ENCODE measurements at places on chromosomes 7 and 10.

- no peak for DNase-seq
Measured at GRCh38 chr7:31549611-31550010, 35.7 kb downstream of the ITPRID1 start.

DNA sequence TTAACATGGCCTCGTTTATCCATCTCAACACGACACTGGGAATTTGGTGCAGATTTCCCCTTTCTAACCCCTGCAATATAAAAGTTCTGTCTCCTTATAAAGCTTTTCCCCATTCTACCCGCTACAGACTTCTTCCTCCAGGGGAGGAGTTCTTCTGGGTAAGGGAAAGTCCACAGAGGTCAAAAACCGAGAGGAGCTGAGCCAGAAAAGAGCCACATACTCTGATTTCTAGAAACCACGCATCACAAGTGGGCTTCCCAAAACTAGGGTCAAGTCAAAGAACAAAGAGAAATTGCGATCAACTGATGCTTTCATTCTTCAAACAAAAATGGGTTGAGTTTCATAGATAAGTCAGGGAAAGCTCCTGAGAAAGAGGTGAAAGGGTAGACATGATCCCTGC lies 6.8 kb downstream of the IL6 start:
- DNase-seq = no peak

DNA sequence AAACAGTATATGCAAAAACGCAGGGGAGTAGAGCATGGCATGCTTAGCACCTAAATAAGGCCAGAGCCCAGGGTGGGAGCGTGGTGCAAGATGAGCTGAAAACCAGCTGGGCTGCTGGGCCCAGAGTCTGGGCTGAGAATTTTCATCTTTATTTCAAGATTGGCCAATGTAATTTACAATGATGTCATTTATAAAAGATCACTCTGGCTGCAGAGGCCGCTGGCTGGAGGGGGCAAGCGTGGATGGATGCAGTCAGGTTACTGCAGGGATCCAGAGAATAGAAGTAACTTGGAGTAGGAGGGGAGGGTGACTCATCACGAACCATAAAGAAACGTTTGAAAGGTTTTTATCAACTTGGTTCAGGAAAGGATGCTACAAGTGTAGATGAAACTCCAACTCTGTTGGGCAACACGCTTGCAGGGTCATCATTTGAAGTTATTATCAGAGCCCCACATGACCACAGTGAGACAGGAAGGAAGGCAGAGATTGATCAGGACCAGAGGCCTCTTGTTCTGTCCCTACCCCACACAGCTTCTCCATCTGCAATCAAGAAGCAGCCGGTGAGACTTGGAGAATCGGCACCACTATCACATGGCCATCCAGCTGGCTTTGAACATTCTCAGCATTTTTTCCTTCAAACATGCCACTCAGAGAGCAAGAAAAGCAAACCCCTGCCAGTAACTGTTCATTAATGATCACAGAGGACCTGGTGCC lies 49.2 kb downstream of the ODAD2 start:
- DNase-seq = no peak

- no peak for DNase-seq
Measured at GRCh38 chr7:96701258-96701657, 8.4 kb downstream of the SEM1 start.

GRCh38 chr10:83959328-83959727 lies 180.0 kb upstream of the GHITM start:
- DNase-seq = no peak

- no peak for DNase-seq
Measured at GRCh38 chr10:11499425-11500071, 111.9 kb downstream of the USP6NL start.

DNA sequence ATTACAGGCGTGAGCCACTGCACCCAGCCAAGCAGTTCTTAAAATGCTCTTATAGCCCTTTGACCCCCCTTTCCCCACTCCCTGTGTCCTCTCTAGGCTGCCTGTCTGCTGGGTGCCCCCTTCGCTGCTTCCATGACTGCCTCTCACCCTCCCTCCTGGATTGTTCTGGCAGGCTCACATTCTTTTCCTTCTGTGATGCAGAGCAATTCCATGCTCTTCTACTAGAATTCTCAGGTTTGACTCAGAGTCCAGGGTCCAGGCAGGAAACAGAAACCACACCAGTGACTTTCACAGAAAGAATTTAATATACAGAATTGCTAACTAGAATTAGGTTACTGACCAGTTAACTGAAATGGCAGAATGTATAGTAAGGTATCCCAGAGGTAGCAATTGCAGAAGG lies 244.8 kb downstream of the BAMBI start:
- no peak for DNase-seq

DNA sequence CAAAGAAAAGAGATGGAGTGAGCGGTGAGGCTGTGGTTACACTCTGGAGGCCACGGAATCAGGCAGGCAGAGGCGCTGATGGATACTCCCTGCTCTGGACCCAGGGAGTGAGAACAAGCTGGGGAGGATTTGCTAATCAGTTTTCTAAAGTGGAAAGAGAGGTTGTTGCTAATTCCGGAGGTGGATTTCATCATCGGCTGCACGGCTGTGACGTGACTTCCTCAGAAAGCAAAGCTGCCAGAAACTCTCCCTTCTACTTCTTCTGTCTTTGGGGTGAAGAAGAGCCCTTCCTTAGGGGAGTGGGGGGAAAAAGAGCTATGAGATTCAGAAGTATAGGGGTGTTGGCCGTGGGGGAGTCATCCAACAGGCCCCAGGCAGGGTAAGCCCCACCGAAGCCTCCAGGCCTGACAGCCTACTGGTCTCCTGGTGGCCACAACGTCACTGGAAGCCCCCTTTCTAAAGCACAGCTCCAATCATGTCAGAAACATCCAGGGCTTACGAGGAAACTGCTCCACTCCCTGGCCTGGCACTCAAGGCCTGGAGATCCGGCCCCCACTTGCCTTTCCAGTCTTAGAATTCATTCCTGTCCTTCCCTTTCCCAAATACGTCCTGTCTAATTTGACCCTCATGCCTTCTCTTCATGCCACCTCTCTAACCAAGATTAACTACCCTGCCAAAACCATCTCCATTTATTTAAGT lies 114.5 kb downstream of the HIP1 start:
- DNase-seq = peak; percentile 97

GRCh38 chr7:133102276-133103060 lies 20.6 kb upstream of the CHCHD3 start:
- no peak for DNase-seq
